Effector CD8-positive, alpha-beta T cell (primary cell): ENCODE measurements at places on chromosomes 2 and 18.

GRCh38 chr2:203983064-203983715 lies 46.6 kb downstream of the ICOS start:
- no peak for DNase-seq

DNA sequence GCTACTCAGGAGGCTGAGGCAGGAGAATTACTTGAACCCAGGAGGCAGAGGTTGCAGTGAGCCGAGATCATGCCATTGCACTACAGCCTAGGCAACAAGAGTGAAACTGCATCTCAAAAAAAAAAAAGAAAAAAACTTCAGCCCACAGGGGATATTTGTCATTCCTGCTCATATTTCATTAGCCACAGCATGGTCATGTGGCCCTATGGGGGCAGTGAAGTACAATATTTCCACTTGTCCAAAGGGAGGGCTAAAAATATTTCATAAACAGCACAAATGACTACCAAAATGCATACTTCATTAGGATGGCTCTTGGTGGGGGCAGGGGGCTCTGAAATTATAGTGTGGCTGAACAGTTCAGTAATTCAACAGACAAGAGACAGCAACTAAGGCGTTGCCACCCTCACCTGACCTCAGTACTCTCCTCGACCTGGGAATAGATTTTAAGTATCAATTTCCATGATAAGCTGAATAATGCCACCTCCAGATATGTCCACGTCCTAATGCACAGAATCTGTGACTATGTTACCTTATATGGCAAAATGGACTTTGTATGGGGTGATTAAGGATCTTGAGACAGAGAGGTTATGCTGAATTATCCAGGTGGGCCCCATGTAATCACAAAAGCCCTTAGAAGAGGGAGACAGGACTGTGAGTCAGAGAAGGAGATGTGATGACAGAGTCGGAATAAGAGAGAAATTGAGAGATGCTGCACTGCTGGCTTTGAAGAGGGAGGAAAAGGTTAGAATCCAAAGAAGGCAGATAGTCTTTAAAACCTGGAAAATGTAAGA lies 158.2 kb upstream of the CRIM1 start:
- no peak for DNase-seq

GRCh38 chr2:207066791-207067460 lies 98.8 kb downstream of the KLF7 start:
- no peak for DNase-seq

DNA sequence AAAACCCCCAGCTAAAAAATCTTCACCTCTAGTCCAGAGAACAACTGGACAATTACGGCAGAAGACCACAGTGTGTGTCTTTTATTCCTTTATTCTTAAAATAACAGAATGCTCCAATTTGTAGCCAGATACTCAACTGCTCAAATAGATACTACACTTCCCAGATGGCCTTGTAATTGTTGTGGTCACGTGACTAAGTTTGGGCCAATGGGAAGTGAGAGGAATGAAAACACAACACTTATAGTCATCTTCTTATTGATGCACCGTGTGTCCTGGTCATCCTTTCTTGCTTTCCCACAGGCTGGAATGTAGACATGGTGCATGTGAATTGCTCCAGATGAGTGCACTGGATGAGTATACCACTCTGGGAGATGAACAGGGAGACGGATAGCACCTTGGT lies 145.1 kb downstream of the CDC42EP3 start:
- DNase-seq: no peak

DNA sequence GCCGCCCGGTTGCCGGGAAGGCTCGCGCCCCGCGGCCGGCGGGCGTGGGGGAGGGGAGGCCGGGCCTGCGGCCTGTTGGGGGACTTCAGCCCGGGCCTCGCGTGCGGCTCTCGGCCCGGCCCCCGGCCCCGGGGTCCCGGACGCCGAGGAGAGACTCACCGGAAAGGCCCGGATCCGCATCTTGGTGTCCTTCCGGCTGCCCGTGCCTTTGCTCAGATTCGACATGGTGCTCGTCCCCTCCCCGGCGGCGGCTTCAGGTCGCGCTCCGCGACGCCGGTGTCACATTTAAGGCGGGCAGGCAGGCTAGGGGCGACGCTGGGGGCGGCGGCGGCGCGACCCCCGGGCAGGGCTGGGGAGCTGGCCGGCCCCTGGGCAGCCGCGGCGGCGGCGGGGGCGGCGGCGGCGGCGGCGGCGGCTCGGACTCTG lies 365 bp downstream of the CUL3 start:
- peak; percentile 39 for DNase-seq

DNA sequence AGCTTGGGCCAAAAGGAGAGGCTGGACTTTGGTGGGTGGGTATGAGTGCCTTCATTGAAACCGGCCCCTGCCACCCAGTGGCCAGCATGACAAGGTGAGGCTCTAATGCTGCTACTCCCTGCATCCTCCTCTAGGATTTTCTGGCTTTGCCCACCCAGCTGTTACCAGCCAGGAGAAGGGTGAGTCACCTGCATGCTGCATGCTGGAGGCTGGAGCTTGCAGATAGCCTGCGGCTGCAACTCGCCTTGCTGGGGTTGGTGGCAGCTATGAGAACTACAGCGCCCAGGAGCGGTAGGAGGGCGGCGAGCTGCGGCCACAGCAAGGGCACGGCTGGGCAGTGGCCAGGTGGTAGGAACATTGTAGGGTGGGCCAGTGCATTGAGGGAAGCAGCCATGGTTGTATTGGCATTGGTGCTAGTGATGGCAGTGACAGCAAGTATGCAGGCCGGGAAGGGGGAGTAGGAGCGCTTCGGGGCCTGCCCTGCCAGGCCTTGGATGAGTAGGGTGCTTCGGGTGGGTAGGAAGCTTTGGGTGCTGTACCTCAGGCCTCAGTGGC lies 75.4 kb upstream of the SLC35G4 start:
- DNase-seq: no peak

DNA sequence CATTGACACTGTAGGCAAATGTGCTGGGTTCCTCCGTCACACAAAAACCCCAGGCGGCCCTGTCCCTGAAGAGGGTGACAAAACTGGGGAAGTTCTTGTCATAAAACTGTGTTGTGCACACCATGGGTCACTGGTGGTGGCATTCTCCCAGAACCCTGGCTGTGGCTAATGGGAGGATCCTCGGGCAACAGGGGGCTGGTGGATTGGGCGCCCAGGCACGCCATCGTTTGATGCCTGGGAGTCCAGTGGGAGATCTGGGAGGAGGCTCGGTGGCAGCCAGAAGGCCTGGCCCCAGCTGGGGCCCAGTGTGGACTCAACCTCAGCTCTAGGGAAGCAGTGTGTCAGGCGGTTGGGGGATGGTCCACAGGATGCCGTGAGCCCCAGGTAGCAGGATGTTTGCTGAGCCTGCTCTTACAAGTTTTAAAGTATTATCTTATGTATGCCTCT lies 140.7 kb downstream of the ACOXL start:
- DNase-seq: no peak

DNA sequence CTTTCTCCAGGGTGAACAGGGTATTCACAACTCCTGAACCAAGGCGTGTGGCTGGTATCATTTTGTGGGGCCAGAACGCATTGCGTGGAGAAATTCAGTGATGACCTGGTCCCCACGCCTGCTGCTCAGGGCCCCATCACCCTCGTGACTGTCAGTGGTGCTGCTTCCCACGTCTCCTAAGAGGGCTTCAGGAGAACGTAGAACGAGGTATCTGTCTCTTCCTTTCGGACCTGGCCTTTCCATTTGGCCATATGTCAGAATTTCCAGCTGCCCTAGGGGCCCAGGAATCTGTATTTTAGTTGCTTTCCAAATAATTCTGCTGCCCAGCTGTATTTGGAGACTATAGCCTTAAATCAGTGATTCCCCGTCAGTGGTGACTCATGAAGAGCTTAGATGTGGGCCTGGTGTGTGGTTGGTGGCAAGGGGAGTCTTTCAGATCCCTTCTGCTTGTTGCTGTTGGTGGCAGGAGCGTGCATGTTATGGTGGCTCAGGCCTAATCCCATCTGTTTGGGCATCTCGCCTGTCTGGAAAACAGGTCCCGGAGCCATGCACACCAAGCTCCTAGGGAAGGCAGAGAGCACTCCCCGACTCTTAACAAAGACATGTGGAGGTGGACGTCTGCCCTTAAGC lies 56.4 kb downstream of the NPAS2 start:
- no peak for DNase-seq

DNA sequence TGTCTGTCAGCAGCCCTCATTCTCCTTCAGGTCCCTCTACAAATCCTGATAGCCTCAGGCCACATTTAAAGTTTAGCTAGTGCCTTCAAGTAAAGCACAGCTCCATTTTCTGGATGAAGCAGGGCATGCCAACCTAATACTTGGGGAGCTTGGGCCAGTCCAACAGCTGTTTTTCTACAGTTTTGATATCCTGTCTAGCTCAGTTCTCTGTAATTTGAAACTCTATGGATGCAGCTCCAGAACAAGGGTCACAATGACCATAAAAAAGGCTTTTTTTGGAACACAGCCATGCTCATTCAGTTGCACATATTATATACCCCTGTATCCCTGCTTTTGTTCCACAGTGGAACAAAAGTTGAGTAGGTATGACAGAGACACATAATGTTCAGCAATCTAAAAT lies 373.5 kb downstream of the SUCLG1 start:
- DNase-seq: no peak

- no peak for DNase-seq
Observed at GRCh38 chr18:27954226-27954625, 222.7 kb downstream of the CDH2 start.

- DNase-seq: no peak
Observed at GRCh38 chr18:394262-394986, 106.1 kb downstream of the COLEC12 start.

GRCh38 chr2:65129286-65129825 lies 550 bp downstream of the RAB1A start:
- peak; percentile 39 for DNase-seq
